Activated T-cell treated with anti-CD3 and anti-CD28 coated beads for 48 hours (primary cell): ENCODE measurements at places on chromosomes 2 and 18.

DNA sequence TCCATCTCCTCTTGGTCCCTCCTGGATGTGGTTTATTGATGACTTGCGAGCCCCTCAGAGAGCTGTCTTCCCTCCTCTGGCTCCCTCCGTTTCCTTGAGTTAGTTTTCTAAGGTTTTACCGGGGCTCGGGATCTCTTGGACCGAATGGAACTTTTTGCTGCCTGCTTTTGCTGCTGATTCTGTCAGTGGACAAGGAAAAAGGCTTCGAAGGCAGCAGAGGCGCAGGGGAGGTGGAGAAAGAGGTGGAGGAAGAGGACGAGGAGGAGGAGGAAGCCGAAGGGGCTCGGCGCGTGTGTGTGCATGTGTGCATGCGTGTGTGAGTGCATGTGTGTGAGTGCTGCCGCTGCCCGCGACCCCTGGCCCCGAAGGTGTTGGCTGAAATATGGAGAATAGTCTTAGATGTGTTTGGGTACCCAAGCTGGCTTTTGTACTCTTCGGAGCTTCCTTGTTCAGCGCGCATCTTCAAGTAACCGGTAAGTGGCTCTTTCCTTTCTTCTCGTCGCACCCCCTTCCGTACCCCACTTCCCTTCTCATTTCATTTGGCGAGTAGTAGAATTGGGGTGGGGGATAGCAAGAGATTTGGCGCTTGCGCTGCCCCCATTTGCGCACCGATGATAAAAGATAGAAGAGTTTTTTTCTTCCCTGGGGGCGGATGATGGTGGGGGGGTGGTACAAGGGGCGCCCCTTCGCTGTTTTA lies 557 bp downstream of the DCC start:
- DNase-seq: no peak

DNA sequence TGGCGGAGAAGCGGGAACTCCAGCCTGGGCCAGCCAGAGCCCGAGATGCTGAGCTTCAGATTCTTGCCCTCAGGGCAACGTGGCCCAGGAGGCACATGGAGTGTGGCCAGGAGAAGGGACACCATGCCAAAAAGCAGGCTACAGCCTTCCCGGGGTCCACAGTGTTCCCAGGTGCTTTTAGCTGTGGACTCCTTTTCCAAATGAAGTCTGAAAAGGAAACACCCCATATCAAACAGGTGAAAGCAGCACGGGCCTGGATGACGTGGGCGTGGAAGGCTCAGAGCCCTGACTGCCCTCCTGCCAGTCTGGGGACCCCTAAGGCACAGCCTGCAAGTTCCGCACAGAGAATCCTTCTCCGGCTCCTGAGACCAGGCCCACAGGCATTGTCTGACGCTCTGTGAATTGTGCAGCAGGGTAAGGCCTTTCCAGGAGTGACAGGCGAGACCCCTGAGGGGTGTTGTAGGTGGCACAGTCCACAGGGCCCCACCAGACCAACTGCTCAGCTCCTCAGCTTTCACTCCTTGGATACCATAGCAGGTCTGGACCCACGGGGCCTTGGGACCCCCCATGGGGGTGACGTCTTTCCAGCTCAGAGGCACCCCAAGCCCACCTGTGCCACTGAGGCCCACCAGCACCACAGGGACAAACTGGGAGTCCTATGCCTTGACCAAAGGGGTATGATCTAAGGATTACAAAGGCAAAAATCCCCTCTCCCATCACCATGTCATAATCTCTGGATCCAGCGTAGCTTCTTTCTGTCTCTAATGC lies 69.6 kb upstream of the RAB6C start:
- DNase-seq: no peak

GRCh38 chr2:221335219-221335752 lies 236.8 kb downstream of the EPHA4 start:
- no peak for DNase-seq

DNA sequence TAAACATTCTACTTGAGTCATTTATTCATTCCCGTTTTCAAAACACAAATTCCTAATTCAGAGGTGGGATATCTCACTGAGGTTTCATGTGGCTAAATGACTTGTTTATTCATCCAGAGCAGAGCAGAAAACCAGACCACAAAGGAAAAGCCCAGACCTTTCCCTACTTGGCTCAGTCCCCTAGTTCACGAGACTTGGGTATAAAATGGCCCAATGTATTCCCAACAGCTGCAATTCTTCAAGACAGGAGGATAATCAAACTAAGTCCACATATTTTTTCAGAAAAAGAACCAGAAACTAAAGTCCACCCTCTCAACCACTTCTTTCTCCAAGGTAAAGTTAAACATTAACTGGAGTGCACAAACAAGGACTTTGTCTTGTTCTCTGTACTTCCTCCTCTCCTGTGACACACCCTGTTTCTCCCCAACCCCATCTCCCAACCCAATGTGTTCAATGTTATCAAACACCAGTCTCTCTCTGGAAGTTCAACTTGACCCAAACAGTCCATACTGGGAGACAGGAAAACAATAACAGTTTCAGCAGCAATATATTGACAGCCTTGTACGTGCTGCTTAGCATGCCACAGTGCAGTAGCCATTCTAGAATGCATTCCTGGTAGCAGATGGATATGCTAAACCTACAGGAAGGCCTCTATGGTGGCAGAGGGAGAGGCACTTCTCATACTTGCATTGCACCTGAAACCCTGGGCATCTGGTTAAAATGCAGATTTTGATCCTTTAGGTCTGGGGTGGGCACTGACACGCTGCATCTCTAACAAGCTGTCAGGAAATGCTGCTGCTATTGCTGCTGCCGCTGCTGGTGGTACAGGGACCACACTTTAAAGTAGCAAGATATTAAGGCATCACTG lies 110.7 kb downstream of the INO80D start:
- no peak for DNase-seq

DNA sequence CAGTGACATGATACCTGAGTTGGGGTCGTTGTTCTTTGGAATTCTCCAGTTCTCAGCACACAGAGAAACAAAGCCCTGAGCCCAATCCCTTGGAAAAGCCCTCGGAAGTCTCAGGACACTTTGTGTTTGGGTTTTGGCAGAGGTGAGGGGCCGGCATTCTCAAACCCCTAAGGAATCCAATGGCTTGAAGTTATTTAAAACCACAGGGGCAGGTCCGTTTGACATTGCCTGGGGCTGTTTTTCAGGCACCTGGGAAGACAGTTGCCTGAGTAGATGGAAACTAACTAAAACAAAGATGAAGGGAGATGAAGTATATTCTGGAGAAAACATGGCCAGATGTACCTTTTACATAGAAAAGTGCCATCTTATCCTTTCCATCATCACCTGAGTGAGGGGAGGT lies 22.5 kb upstream of the OTOF start:
- DNase-seq: no peak

- no peak for DNase-seq
These were observed 25.8 kb downstream of the IMPA2 start for GRCh38 chr18:12007063-12007462.

- DNase-seq: no peak
These were observed 3.0 kb upstream of the IL1B start for GRCh38 chr2:112839407-112840067.

- no peak for DNase-seq
These were observed 22.0 kb downstream of the NPPC start for GRCh38 chr2:231904161-231904611.

- DNase-seq: no peak
These were observed 57.2 kb downstream of the NCK2 start for GRCh38 chr2:105801961-105802360.

GRCh38 chr2:21258082-21258481 lies 134.3 kb downstream of the TDRD15 start:
- DNase-seq: no peak

- no peak for DNase-seq
These were observed 408.3 kb downstream of the NUP35 start for GRCh38 chr2:183532514-183532913.

- DNase-seq: no peak
These were observed 26.5 kb downstream of the CRACDL start for GRCh38 chr2:98909317-98910211.

DNA sequence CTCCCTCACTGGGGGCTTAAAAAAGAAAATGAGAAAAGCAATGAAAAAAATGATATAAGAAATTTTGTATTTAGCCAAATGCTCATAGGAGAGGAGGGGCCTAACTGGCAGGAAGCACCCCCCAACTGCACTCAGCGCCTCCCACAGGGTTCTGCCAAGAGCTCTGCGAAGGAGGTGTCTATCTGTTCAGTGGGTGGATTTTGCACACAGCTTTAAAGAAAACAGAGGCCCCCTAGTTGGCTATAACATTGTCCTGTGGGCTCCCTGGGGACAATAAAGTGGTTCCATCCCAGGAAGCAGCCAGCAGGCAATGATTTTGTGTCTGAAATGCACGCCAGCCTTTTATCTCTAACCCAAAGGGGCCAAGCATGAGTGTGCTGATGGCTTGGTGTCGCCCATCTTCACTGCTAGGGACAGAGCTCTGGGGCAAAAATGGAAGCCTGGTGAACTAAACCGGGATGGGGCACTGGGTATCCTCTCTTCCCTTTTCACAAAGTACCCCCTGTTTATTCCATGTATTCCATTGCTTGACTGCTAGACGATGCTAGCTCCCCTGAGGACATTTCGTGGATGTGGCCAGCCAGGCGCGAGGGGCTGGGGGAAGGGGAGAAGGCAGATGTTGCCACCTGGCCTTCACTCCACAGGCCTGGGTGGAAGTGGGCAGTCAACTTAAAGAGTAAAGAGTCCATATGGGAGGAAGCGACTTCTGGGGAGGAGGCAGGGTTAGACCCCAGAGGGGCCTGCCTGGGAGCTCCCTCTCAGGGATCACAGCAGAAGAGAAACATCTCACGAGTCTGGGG lies 205.7 kb downstream of the CYP26B1 start:
- no peak for DNase-seq

DNA sequence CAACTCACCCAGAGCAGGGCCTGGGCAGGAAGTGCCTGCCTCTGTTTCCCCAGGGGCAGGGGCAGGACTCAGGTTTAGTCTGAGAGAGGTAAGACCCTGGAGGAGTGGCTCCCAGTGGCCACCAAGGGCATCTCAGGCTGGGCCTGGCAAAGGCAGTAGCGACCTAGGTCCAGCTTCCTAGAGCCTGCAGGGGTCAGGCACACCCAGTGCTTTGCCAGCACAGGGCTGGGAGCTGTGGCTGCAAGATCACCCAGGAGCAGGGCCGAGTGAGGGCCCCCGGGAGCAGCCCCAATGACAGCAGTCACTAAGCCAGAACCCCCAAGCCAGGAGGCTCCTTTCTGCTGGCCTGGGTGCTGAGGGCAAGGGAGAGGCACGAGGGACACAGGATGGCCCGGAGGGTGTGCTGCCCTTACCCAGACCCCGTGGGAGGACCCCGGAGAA lies 8.8 kb upstream of the DUSP2 start:
- no peak for DNase-seq

DNA sequence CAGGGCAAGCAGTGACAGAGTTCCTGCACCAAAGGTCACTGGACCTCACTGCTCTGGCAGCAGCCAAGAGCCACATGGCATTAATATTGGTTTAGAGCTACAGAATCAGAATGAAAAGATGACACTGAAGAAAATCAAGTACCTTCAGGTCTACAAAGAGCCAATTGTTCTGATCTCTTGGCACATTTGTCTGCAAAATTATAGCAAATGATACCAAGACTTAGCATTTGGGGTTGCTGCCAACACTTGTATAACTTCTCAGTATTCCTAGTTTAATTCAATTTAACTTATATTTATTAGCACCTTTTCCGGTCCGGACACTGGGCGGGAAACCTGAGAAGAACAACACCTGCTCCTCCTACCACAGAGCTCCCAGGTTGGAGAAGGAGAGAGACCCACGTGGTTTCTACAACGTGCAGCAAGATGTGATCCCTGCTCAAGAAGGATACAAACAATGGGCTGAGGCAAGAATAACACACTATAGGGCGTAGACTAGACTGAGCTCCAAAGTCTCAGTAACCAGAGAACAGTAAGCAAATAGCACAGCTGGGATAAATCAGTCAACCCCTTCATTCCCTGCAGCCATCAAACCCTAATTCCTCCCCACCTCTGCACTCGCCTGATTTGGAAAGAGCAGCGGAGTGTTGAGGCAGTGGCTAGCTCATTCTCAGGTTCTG lies 2.4 kb downstream of the LRRC30 start:
- no peak for DNase-seq

GRCh38 chr2:217332866-217333265 lies 473.0 kb upstream of the TNP1 start:
- DNase-seq: no peak

DNA sequence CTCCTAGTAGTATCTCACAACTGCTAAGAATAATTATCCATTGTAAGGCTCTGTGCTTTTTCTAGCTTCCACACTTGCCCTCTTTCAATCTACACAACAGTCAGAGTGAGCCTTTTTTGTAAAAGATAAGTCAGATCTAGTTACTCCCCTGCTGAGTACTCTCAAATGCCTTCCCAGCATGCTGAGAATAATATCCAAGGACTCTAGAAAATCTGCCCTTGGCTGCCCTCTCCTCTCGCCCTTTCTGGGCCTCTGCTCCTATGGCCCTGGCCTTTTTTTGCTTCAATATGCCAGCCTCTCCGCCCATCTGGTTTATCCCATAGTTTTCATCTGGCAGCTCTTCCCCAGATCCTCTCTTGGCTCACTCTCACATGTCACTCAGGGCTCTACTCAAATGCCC lies 455.9 kb upstream of the UBE2E3 start:
- no peak for DNase-seq

DNA sequence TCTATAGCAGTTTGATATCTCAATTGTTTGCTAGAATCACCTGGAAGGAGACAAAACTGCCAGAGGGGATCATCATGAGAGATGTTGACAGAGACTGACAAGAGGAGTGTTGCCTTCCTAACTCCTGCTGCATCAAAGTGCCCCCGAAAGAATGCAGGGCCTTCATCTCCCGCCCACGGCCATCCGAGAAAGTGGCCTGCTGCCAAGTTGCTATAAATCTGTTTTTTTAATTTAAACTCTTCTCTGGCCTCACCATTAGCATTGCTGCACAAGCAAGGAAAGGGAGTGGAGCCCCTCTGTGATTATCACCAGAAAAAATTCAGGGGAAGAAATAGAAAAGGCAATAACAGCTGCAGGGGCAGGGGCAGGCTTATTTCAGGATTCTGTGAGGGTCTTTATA lies 238.1 kb upstream of the EPHA4 start:
- DNase-seq: no peak

- no peak for DNase-seq
These were observed 68.5 kb upstream of the ZNF532 start for GRCh38 chr18:58796220-58796619.

- DNase-seq: no peak
These were observed 15.5 kb upstream of the OTX1 start for GRCh38 chr2:63035169-63035568.

DNA sequence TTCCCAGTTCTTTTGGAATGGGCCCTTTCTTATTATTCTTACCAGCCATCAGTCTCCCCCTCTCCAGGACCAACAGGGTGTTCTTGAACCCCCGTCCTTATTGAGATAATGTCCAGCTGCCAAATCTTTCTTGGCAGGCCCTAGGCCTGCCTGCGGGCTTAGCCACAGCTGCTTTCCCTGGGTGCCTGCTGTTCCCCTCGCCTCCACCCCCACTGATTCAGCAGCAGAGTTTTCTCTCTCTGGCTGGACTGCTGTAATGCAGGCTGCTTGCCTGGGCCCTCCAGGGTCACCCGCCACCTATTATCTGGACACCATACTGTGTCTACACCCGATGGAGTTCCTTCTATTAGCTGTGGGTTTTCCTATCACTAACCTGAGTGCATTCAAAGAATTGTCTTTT lies 395.4 kb upstream of the ATP5MC3 start:
- DNase-seq: no peak

GRCh38 chr2:99417396-99417795 lies 72.4 kb downstream of the REV1 start:
- DNase-seq: no peak

- DNase-seq: no peak
These were observed 39.8 kb downstream of the IWS1 start for GRCh38 chr2:127486247-127487058.
